ENCODE measurements at places on chromosomes 2 and 18.

DNA sequence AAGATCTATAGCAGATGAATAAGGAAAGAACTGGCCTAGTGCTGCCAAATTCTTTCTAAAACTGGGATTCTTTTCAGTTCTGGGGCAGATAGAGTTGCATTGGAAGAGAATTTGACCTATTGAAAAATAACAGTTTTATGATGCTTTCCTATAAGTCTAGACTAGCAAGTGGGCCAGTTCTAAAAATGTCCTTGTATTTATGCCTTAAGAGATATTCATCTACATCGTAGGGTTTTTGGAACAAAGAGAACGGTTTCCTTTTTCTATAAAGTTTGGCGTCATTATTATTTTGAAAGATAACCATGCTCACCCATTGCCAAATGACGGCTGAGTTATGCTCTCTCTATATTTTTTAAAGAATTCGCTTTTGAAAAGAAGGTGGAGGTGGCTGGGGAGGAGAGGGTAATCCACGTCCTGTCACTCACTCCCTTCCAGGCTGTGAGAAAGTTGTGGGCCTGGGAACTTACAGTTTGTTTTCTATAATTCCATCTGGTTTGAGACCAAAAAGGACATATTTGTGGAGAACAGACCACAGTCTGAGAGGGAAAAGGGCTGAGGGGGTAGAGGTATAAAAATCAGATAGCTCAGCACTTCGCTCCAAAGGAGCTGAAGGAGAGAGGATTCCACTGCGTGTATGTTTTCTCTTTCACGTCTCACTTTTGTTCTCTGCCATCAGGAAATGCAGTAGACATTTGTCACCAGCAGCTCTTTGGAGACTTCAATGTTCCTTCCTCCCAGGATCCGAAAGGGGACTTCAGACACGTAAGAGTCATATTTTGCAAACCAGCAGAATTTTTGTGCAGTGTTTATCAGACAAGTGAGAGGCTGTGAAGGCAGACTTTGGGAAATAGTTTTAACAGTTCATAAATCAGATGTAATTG, 281.9 kb upstream of the FN1 start:
- DNase-seq = no peak

DNA sequence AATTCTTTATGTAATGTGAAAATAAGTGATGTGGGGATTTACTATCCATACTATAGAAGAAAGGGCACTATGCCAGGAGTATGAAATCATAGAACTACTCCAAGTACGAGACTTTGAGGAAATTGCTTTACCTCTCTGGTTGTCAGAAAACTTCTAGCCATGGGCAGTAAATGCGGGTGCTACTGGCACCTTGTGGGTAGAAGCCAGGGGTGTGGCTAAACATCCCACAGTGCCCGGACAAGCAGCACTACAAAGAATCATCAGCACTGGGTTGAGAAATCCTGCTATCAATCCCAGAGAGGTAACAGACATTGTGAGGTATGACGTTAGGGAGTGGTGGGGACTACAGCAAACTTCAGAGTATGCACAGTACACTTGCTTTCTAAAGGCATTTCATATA, 453.5 kb upstream of the TNP1 start:
- DNase-seq = no peak

GRCh38 chr18:44465381-44465841, 215.3 kb upstream of the SETBP1 start:
- DNase-seq = no peak

DNA sequence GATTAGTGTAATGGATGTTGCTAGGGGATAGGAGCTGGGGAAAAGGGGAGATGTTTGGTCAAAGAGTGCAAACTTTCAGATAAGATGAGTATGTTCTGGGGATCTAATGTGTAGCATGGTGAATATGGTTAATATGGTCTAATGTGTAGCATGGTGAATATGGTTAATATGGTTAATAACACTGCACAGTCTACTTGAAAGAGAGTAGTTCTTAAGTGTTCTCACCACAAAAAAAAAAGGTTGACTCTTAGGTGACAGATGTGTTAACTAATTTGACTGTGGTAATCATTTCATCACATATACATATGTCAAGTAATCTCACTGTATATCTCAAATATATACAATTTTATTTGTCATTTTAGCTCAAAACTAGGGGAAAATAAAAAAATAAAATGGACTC, 121.3 kb upstream of the CD226 start:
- DNase-seq = no peak

GRCh38 chr2:7800031-7800430, 881.8 kb upstream of the ID2 start:
- DNase-seq = no peak

DNA sequence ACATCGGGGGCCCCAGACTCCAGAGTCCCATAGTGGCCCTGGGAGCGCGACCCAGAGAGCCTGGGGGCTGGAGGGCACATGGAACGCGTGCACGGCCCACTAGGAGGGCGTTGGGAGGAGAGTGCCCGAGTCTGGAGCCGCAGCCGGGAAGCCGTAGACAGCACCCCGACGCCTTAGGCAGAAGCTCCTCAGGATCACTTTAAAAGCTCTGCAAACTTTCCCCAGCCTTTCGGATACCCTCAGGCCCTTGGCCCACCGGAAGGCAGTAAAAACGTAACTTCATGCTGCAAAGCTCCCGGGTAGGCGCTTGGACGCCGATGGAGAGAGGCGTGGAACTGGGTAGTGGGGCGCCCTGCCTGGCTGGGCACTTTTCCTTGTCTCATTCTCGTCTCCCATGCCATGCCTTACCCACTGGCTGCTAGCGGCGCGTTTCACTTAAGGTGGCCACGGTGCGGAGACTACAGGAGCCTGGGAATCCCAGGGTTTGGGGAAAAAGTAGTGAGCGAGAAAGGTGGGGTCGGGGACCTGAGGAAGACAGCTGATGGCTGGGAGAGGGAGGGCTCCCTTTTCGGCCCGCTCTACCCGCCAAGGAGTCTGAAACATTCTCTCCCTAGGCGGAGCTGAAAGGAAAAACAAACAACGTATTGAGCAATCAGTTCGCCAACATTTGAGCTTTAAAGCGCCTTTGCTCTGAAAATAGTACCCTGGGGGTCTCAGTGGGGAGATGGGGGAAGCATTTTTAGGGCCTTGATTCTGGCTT, 141.8 kb downstream of the MEIS1 start:
- DNase-seq = no peak

GRCh38 chr2:161141033-161141432, 19.2 kb upstream of the TANK start:
- DNase-seq = no peak

GRCh38 chr2:128535953-128536352, 217.3 kb upstream of the HS6ST1 start:
- DNase-seq = no peak

- DNase-seq = no peak
These were observed 47.1 kb downstream of the COPS8 start for GRCh38 chr2:237132799-237133198.

DNA sequence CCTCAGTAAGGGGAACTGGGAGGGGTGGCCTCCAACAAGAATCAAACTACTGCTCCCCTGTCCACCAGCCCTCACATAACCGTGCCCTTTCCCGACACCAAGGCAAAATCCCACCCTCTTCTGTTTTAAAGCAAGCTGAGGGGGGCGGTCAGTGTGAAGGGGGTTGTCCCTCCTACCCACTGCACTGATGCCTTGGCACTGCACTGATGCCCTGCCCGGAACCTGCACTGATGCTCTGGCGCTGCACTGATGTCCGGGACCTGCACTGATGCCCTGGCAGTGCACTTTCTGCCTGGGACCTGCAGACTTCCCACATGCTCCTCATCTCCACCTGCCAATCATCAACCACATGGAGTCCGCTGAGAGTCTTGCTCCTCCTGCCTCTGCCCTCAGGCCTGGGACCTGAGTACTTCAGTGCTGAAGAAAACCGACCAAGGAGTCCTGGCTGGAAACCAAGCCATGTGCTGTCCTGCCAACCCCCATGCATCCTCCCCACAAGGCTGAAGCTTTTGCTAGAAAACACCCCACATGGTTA, 179.5 kb downstream of the SMAD2 start:
- DNase-seq = no peak

DNA sequence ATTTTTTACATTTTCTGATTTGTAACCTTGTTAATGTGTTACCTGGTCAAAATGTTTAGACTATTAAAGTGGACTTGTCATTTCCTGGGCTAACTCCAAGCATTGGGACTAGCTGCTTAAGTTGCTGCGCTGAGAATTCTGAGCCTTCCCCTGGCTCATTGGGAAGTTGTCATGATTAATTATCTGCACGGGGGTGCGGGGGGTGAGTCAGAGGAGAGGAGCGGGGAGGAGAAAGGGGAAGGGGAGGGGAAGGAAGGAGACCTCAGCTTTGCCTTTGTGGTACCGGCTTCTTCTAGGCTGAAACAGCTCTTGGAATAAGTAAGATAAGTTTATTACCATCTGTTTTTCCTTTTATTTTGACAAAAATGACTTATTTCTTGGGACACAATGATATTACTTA, 52.9 kb upstream of the APCDD1 start:
- no peak for DNase-seq

- DNase-seq = no peak
These were observed 6.6 kb downstream of the SIX2 start for GRCh38 chr2:45002686-45003085.

DNA sequence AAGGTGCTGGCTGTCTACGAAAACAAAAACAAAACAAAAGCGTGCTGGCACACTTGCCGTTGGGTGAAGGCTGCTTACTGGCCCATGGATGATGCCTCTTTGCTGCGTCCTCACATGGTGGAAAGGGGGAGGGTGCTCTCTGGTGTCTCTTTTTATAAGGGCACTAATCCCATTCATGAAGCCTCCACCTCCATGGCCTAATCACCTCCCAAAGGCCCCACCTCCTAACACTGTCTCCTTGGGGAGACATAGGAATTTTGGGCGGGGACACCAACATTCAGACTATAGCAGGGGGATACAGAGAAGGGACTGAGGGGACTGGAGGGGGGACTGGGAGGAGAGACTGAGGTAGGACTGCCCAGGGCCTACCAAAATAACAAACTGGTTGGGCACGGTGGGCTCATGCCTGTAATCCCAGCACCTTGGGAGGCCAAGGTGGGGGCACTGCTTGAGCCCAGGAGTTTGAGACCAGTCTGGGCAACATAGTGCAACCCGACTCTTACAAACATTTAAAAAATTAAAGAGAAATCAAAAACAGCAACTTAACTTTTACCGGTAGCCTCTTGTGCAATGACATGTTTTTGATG, 14.5 kb downstream of the PTMA start:
- DNase-seq = no peak

GRCh38 chr2:212956665-212957607, 194.5 kb downstream of the IKZF2 start:
- DNase-seq = no peak

- DNase-seq = no peak
These were observed 8.6 kb downstream of the XRCC5 start for GRCh38 chr2:216117561-216118340.

GRCh38 chr2:109537565-109538222, 76.1 kb downstream of the SEPTIN10 start:
- DNase-seq = no peak

GRCh38 chr2:29033172-29033571, 41.2 kb downstream of the PCARE start:
- DNase-seq = no peak

DNA sequence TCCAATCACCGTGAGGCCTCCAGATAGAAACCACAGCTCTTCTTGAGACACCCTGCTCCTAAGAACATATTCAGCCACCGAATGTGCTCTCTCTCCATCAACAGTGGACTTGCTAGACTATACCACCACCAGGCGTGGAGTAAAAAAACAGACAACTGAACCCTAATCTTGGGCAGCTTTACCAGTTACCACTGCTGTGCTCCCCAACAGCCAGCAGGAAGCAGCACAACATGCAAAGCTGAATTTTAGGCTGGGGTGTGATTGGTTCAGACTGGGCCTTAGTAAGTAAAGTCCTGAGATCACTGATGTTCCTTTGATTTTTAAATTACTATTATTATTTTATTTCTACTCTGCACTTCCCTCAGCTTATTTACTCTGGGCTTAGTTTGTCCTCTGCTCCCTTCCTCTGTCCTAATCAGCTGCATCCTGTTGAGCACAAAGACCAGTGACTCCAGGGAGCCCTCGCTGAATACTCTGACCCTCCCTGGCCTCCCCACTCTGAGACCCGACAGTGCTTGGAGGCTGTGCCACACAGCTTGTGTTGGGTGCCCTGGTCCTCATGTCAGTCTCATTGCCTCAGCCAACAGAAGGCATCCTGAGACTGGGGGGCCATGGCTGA, 21.9 kb downstream of the MRPL35 start:
- DNase-seq = peak; percentile 20

DNA sequence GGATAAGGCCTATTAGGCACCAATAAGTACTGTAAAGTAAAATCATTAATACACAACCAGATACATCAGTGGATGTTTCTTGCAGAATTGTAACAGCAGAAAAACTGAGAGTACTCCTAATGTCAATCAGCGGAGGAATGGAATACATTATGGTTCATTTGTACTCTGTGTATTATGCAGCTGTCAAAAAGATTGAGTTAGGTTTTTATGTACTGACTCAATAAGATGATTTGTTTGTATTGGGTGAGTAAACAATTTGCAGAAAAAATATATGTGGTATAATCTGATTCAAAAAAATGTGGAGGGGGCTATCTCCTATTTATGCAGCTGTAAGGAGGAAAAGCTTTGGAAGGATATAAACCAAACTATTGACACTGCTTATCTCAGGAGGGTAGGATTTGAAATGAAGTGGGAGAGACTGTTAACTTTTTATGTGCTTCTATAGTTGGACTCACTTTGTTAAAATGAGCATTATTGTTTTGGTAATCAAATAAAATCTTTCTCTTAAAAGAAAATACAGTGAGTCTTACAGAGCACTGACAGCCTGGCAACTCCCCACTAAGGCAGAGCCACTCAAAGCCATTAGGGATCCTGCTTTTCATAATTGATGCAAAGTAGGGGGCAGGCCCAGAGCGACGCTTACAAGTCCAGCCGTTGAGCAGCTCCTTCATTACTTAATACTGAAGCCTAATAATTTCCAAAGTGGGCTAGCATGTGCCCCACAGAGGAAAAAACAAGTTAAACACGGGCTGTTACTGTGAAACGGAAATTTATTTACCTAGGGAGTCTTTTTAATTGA, 168.8 kb downstream of the PHLPP1 start:
- no peak for DNase-seq

GRCh38 chr2:16613539-16614011, 52.1 kb downstream of the CYRIA start:
- DNase-seq = no peak

Measured in stimulated activated CD8-positive, alpha-beta memory T cell treated with anti-CD3 and anti-CD28 coated beads, Interleukin-2, amount 100 ng/mL, for 1 hour (primary cell).